IMR-90 (cell line): ENCODE measurements at places on chromosomes 5 and 9. TPM values are rescaled to one million over a fixed set of nuclear protein-coding genes. Genes with fewer than 3 reads are reported as not detected.

- DNase-seq, result peak; percentile 42
Measured at GRCh38 chr5:151870820-151871219, 53.8 kb downstream of the GLRA1 start.

PCSK5 gene
- 2.8 and 3.0 TPM in 2 replicates for total RNA-seq

NIM1K gene
- total RNA-seq, result 0.54 and 0.56 TPM in 2 replicates

DNA sequence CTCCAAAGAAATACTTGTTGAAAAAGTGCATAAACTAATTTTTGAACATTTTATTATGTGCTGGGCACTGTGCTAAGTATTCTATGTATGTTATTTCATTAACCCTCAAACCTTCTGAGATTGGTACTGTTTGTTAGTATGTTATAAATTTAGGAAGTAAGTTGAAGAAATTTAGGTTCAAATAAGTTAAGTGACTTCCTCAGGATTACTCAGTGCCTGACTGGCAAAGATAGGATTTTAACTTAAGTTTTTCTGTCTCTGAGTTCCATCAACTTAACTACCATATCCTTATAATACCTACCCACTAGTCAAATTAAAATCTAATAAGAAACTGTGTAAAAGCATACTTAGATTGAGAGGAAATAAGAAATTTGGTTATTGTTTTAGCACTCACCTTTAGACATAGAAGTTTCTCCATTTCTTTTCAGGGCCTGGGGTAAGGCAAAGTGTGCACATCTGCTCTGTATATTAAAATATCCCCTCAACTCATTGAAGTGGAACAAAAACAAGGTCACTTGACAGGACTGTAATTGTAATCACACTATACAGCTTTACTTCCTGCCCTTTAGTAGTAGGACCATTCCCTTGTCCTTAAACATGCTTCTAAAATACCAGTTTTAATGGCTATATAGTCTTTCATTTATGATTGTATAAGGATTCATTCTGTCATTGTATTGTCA lies 15.2 kb downstream of the TGFBR1 start:
- no peak for DNase-seq

- no peak for DNase-seq
Measured at GRCh38 chr5:103908336-103909080, 345.9 kb upstream of the NUDT12 start.

PCDHA13 gene
- total RNA-seq, result not detected in 2 replicates

DNA sequence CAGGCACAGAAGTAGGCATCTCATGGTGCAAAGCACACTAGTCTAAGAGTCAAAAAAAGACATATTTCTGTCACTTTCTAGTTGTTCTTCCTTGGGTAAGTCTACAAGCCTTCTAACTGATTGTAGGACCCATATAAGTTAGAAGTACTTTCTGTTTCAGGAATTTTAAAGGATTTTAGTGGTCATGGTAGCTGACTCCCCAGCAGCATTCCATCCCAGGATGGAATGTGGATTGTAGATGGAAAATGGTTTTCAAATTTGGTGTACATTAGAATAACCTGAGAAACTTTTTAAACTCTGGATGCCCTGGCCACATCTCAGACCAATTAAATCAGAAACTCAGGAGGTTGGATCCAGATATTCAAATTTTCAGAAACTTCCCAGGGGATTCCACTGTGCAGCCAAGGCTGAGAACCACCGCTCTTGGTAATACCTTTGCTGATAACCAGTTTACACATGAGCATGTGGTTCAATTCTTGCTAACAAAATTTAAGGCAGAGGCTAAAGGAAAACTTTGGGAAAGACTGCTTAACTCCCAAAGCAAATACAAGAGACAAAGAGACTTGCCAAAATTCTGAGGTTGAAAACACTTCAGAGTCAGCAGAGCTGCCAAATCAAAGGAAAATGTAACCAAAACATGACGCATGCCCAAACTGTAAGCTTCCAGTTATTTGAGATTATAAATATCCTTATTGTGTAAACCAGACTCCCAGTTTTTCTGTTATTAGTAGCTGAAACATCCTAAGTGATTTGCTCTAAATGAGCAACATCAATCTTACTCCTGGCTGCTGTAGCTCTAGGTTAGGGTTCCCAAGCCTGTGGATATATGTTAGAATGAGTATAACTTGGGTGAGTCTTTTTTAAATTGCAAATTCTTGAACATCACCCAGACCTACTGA lies 145.4 kb upstream of the MTAP start:
- peak; percentile 87 for DNase-seq

- peak; percentile 21 for DNase-seq
Measured at GRCh38 chr9:82284758-82285157, 296.2 kb downstream of the SPATA31D1 start.

DNA sequence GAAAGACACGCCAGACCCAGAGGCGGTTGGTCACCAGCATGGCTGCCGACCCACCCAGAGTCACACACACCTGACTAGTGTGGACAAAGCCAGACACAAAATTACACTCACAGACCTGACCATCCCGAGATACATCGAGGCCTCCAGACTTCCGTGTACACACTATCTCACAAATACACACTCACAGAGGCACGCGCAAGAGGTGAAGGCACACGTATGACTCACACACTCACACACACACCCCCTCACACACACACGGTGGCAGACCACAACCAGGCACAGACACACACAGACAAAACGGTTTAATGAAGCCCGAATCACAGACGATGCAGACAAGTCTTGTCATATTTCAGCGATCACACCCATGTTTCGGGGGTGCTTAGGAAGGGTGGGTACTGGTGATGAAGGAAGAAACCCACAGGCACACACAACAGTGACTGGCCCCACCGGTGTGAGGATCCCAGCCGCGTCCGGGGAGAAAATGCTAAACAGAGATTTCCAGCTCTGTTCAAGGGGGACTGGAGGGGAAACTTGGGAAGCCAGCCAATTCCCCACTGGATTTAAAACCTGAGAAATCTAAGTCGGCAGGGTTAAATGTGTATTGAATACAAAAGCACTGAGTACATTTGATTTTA lies 51.3 kb downstream of the CRB2 start:
- peak; percentile 33 for DNase-seq

DNA sequence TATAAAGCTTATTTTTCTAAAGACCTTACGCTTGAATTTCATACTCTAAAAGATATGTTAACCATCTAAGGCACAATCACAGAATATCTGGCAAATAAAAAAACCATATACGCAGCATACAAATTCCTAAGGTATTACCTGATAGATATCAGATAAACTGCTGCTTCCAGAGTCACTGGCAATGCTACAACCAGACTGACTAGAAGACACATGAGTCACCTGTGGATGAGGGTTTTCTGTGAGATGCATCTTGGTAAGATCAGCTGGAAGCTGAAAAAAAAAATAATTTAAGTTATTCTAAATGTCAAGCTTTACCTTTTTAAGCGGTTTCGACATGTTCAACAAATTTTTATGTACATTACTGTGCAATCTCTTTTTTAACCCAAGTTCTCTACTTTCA lies 113.8 kb downstream of the RAPGEF6 start:
- DNase-seq, result peak; percentile 90

FCN2 gene
- total RNA-seq, result not detected in 2 replicates

GRCh38 chr9:17536027-17536426 lies 42.8 kb upstream of the SH3GL2 start:
- DNase-seq, result no peak

- peak; percentile 12 for DNase-seq
Measured at GRCh38 chr9:133505901-133506652, 18.7 kb downstream of the MYMK start.

DNA sequence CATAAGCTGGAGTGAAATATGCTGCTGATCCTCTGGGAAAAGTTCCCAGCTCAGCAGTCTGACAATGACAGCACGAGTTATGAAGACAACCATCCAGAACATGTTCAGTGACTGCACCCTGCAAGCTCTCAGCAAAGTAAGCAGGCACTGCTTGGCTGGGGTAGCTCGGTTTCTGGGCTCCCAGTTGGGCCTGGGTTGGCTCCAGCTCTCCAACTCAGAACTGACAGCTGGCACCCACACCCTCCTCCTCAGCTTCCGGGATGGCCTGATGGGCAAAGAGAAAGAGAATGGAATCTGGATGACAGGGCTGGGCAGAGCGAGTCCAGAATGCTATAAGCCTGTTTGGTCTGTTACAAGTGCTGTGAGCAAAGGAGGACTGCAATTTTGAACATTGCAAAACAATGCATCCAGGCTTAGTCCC lies 185.0 kb downstream of the CSNK1G3 start:
- peak; percentile 7 for DNase-seq

DNA sequence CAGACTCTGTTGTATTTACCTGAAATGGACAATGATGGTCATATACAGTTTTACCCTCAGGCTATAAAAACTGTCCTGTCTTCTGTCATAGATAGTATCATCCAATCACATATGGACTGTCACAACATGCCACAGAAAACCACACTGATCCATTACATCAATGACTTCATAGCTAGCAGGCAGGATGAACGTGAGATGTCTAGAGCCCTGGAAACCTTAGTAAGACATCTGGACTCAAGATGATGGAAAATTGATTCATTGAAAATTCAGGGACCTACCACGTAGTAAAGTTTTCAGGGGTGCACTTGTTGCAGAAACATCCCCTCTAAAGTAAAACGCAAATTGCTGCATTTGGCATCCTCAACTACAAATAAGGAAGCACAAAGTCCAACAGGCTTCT lies 284.4 kb upstream of the RGMB start:
- no peak for DNase-seq

DNA sequence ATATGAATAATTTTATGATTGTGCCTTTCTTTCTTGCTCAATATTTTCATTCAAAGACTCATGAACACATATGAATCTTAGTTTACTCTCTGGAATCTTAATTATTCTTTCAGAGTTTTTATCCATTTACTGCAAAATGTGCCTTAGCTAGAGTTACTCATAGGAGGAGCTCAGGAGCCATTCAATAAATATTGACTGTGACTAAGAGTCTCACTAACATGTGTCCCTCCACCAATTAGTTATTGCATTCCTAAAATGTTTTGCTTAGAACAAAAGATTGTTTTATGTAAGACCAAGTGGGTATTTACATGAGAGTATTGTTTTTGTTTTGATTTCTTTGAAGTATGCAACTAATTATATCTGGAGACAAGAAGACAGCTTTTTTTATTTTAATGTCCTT lies 218.4 kb upstream of the MAST4 start:
- DNase-seq, result no peak

PKN3 gene
- total RNA-seq, result 1.6 and 1.7 TPM in 2 replicates

IL7R gene
- total RNA-seq, result 56.9 and 71.7 TPM in 2 replicates

- peak; percentile 1 for DNase-seq
Measured at GRCh38 chr9:32742296-32742695, 41.0 kb upstream of the TMEM215 start.

DNA sequence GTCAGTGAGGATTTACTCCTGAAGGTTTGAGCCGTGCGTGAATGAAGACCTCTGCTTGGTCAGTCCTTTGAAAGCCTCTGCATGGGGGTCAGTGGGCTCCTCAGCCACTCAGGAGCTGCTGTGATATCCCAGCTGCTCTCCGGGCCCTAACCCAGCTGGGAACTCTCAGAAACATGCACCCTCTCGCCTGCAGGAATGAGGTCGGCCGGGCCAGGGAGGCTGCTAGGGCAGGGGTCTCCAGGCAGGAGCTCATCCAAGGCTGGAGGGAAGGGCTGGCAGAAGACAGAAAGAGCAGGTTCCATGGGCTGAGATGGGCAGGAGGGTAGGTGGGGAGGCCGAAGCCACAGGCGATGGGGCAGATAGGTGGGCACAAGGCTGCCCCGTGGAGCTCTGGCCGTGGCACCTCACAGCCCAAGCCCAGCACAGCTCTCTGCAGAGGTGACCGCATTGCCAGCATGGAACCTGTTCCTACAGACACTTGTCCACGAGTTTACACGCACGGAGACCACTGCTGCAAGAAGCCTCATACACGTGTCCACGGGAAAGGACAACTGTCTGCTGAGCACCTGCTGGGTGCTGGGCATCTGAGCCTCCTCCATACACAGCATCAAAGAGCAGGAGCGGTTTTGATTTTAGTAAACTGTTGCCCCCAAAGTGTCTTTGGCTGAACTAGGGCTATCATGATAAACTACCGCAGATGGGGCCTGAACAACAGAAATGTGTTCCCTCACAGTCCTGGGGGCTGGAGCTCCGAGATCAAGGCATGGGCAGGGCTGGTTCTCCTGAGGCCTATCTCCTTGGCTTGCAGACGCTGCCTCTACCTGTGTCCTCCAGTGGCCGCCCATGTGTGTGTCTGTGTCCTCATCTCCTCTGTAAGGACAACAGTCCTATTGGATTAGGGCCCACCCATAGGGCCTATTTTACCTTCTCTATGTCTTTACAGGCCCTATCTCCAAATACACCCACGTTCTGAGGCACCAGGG lies 85.2 kb upstream of the ADAMTS2 start:
- DNase-seq, result no peak

TGFBI gene
- total RNA-seq, result 483 and 618 TPM in 2 replicates

CIZ1 gene
- total RNA-seq, result 13.8 and 20.6 TPM in 2 replicates

GRCh38 chr9:135816651-135816970 lies 90.7 kb downstream of the CAMSAP1 start:
- DNase-seq, result no peak

GRCh38 chr5:122701640-122702523 lies 73.0 kb upstream of the SNX2 start:
- DNase-seq, result no peak

DNA sequence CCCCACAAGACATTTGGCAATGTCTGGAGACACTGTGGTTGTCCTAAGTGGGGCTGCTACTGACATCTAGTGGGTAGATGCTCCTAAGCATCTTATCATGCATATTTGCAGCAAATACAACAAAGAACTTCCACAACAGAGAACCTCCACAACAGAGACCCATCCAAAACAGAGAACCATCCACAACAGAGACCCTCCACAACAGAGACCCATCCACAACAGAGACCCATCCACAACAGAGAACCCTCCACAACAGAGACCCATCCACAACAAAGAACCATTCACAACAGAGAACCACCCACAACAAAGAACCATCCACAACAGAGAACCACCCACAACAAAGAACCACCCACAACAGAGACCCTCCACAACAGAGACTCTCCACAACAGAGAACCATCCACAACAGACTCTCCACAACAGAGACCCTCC lies 32.8 kb downstream of the ARPC5L start:
- DNase-seq, result peak; percentile 55

GRCh38 chr9:127214421-127215267 lies 49.9 kb upstream of the GARNL3 start:
- peak; percentile 89 for DNase-seq

EPB41L4B gene
- total RNA-seq, result 0.54 and 0.56 TPM in 2 replicates

EQTN gene
- not detected in 2 replicates for total RNA-seq

EMB gene
- 1.4 and 4.4 TPM in 2 replicates for total RNA-seq

DNA sequence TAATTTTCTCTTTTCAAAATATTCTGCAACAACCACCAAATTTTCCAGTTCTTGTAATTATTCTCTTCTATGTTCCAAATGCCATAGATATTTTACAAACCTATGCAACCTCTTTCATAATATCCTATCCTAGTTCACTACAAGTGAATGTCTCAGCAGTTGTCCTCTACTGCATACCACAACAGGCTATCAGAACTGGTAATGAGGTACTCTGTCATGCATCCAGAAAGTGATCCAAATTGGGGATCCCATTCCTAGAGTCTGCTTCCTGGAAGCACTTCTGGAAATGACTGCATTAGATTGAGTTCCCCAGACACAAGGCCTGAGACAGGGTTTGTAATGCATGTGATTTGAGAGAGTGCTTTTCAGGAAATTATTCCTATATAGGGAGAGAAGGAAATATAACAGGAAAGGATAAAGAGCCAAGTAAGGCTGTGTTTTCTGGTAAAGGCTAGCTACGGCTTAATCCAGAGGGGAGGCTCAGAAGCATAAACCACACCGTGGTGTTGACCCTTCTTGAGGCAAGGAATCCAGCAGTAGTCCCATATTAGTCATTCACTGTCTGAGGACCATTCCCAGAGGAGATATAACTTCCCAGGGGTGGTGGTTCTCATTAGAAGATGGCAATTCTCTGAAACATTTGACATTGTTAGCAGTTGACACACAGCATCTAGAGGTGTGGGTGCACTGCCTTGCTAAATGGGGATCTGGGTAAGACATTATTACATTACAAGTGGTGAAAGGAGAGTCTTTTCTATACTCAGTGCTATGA lies 80.3 kb upstream of the FST start:
- no peak for DNase-seq
